Inflammatory macrophage treated with lipopolysaccharide for 4 hours (primary cell): ENCODE measurements at places on chromosomes 11 and 22.

DNA sequence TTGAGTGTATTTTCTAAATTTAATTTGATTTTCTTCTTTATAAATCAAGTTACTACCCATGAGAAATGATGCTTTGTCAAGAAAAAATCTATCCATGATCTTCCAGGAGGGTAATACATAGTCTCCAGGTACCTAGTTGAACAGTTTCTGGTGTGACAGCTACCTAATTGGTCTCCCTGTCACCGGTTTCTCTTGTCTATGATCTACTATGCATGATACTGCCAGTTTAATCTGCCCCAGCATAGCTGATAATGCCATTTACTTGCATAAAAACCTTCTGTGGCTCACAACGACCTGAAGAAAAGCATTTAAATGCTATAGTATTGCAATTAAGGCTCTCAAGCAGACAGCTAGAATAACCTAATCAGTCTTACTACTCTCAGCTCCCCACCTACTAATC lies 349.5 kb downstream of the DLG2 start:
- DNase-seq: no peak

DNA sequence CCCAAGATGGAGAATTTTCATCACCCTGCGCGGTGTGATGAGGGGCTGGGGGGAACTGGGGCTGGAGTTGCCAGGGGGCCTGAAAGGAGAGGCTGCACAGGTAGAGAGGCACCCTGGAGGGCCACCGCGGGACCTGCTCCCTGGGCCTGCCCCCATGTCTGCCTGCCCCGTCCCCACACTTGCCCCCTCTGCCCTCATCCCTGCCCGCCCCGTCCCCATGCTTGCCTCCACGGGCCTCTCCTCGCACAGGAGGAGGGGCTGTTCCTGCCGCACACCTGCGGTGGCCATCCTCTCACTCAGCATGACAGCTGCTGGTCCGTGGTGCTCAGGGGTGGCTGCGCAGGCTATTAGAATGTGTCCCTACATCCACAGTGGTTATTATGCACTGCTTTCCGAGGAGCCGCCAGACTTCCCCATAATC lies 43.5 kb downstream of the LINC01488 start:
- no peak for DNase-seq

GRCh38 chr11:62928011-62928410 lies 6.8 kb upstream of the CHRM1 start:
- DNase-seq: no peak

GRCh38 chr11:86292912-86293616 lies 9.0 kb upstream of the HIKESHI start:
- DNase-seq: no peak

DNA sequence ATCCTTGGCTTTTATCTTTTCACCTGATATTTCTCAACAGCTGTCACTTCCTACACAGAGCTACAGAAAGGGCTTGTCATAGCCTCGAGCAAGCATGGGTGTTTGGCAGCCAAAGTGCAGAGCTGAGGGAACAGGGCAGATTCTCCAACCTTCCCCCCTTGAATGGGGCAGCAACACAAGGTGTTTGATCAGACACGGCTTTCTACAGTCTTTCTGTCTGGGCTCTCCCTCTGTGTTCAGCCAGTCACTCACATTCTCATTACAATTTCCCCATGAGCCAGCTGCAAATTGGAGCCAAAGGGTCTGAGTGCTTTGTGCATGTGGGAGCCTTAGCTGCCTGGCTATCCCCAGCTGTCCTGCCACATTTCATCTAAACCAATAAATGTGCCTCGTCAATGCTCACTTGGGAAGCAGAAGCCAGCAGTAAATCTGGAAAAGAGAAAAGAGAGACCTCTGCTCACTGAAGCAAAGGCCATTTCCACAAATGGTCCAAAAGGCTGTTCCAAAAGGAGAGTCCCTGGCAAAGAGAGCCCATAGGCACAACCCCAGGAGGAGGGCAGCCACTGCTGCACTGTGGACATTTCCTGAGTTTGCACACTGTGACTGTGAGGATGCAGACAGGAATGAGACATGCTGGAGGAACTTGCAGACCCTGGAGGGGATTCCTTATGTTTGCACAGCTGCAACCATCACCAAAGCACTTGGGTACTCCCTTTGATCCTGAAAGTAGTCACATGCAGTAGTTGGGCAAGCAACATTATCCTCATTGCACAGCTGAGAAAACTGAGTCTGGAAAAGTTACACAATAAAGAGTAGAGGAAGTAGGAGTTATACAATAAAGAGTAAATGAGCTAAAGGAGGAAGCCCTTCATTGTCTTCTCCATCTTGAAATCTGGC lies 186.8 kb downstream of the FAM181B start:
- peak; percentile 55 for DNase-seq

- DNase-seq: no peak
These were observed 73.6 kb downstream of the RPL27A start for GRCh38 chr11:8756201-8756600.

GRCh38 chr22:38735126-38735464 lies 20.7 kb downstream of the SUN2 start:
- DNase-seq: no peak

- peak; percentile 36 for DNase-seq
These were observed 86.6 kb upstream of the ARHGAP32 start for GRCh38 chr11:129278586-129279319.

DNA sequence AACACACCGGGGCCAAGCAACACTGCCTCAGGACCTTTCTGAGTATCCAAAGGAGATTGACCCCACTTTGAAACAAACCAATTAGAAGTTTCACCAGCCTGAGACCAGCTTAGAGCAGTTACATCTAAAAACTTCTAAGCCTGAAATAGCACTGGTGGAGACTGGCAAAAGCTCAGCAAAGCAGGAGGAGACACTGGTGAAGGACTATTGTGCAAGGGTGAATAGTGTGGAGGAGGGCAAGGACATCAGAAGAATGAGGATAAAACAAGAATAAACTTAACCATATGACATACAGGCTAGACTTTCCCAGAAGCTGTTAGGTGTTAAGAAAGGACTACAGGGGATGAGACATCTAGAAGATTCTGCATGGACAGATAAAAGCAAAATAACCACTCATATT lies 152.4 kb downstream of the FCHSD2 start:
- no peak for DNase-seq

DNA sequence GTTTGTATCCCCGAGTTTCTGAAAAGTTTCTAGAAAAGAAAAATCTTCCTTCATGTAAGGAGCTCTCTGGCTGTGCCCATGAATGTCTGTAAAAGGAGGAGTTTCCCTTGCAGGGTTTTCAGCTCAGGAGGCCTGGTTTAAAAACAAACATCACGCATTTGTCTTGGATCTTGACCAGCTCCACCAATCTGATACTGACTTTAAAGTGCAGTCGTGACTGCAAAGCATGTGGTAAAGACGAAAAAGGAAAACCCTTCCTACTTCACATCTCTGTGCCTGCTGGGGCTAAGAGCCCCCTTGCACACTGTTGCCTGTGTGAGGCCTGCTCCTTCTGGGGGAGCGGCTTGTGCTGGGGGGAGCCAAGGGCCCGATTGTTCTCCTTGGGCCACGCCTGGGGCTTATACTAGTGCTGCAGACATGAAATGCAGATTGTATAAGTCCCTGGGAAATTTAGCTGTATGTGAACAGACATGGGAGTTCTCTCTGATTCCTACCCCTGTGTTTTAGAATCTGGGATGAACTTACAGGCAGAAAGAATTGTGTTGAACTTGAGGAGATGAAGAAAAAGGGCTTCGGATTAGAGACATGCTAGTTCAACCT lies 62.1 kb downstream of the ADAMTS15 start:
- DNase-seq: no peak

GRCh38 chr11:1200611-1201191 lies 22.2 kb upstream of the MUC5B start:
- no peak for DNase-seq

DNA sequence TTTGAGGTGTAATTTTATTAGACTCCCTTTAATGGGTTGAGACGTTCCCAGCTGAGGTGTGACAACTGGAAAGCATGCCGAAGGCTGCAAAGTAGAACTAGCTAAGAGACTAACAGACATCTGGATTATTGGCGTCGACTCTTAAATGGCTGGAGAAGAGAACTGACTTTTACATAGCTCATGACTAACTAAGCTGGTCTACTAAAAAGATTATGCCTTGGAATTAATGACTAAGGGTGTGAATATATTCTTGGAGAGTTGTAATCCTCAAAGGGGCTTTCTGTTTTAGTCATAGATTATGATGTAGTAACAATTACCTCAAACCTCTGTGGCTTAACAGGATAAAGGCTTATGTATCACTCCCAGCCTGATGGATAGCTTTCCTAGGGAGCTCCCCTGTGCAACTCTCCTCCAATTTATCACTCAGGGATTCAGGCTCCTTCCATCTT lies 39.5 kb upstream of the SLC5A12 start:
- DNase-seq: no peak

DNA sequence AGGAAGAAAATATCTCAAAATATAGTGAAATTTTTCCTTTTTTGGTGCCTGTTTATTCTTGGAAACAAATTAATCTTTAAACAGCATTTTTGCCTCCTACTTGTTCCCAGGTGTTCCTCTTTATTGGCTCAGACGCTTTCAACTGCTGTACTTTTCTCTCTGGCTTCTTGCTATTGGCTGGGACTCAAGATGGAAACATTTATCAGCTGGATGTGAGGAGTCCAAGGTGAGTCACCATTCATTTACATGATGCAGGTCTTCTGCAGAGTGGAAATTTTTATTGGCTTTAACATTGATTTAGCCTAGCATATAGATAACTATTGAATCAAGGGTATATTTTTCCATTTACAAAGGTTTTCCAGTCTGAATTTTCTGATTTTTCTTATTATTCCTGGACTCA lies 34.4 kb upstream of the DNAJB13 start:
- DNase-seq: no peak

- no peak for DNase-seq
These were observed 111.4 kb downstream of the SPON1 start for GRCh38 chr11:14073849-14074476.

DNA sequence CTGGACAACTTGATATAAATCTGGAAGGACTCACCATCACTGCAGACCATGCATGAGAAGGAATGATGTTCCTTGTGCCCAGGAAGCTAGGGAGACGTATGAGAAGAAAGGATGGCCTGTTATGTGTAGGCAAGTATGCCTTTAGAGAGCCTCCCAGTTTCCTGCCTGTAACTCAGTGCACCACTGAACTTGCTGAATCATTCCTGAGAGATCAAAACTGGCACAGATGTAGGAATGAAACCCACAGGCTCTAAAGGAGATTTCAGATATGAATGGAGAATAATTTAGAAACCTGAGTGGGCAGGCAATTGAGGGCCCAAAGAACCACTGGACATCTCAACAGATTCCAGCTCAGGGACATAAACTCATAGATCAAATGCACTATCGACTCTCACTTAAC lies 38.4 kb upstream of the PRSS23 start:
- no peak for DNase-seq

GRCh38 chr11:116537709-116538108 lies 235.1 kb downstream of the BUD13 start:
- DNase-seq: no peak

DNA sequence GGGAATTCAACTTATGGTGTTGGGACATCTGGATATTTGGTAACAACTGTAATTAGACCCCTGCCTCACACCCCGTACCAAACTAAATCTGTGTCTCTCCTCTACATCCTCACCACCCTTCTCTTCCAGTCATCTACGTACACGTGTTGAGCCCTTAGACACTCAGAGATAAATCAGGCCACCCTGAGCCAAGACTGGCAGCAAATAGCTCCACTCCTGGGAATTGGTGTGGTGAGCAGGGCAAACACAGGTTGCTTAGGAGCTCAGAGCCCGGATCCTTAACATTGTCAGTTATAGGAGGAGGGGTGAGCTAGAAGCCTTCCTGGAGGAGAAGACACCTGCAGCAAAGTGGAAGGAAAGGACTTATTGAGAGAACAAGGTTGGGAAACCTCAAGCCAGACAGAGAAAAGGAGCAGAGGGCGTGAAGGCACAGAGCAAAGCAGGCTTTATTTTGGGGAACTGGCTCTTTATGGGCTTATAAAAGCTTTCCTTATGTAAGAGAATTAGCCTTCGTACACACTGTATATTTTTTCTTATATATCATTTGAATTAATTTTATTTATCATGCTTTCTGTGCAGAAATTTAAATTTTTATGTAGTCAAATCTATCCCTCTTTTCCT lies 36.9 kb upstream of the KLHL35 start:
- DNase-seq: no peak

GRCh38 chr11:121577106-121577848 lies 124.5 kb upstream of the SORL1-AS1 start:
- DNase-seq: no peak

DNA sequence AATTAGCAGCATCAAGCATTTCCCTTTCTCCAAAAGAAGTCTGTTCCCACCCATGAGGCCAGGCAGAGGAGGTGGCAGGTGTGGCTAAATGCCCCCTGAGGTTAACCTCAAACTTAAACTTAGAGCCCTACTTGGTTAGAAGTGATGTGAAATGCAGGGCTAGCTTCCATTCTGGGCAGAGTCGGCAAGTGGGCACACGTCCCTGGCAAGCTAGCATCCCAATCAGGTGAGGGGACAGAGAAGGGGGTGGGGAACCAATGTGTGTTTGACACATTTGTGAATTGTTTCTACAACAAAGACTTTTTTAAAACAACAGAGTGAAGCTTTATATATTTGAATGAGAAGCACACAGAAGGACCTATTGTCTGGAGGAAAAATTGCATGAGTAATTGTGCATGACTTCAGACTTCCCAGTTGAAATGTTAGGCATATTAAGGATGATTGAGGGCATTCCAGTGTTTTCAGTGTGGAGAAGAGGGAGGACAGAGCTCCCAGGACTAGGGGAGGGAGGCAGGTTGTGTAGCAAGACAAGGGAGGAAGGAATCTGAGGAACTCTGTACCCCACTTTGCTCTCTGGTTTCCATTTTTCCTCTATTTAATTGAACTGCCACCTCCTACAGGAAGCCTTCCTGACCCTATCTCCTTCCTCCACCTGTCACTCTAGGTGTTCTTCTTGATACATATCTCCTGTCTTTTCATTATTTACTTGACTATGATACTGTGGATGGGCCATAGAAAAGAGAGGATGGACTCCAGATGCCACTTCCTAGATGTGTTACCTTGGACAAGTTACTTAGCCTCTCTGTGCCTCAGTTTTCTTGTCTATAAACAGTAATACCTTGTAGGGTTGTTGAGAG lies 83.3 kb upstream of the PICALM start:
- no peak for DNase-seq

DNA sequence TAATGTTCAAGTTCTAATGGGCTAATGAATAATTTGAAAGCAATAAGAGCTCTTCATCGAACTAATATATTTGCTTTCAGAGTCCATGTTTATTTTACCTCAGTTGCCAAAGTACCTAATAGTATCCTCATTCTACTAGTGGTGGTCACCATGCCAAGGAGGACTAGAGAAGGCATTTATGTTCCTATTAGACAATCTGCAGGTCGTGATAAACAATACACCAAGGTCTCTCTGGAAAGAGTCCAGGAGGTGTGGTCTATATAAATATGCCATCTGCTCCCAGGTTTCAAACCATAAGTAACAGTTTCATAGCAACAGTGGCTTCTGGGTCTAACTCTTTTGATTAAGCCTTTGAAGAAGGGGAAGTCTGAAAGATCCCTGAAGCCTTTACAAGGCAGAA lies 42.9 kb downstream of the ARFGAP3 start:
- no peak for DNase-seq

DNA sequence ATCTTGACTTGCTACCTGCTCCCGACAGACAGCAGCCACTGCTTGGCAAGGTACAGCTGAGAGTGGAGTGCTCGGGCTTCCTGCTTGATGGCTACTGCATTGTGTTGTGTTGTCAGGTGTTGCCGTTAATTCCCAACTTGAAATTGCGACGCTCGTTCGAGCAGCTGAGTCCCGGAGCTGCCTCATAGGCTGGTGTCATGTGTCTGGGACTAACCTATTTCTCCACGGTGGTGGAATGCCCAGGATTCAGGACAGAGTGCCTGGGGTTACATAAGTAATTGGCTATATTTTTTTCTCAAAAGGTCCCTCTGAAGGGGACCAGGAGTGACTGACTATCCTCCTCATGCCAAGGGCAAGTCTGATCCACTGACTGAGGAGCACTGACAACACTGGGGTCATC lies 18.5 kb downstream of the COMMD9 start:
- DNase-seq: no peak
